HS-5 (cell line): ENCODE measurements at places on chromosomes 4 and X.

GRCh38 chrX:47749185-47749967 lies 87.3 kb upstream of the ZNF81 start:
- no peak for DNase-seq

GRCh38 chr4:14867847-14868246 lies 134.4 kb upstream of the CPEB2 start:
- no peak for DNase-seq

- DNase-seq = no peak
These were observed 38.5 kb upstream of the HERC5 start for GRCh38 chr4:88418411-88418810.

DNA sequence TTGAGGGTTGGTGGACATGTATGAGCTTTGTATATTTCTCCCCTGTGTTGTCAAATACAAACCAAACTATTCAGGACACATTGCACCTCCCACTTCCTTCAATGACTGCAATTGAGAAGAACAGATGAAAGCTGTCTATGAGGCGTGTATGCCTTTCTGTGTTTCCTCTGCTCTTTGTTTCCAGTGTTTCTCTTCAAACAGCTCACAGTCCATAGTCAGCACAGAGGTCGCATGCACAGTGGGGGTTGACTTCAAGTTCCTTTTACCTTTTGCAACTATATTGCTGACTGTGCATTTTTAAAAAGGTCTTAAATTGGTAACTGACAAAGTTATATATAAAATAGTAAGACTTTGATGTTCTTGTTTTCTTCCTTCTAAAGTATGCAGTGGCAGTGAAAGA lies 957.8 kb downstream of the C4orf33 start:
- DNase-seq = no peak

GRCh38 chr4:156764145-156764544 lies 207.5 kb downstream of the PDGFC start:
- DNase-seq = peak; percentile 37

- no peak for DNase-seq
These were observed 73.7 kb upstream of the ACSL1 start for GRCh38 chr4:184899261-184900134.

DNA sequence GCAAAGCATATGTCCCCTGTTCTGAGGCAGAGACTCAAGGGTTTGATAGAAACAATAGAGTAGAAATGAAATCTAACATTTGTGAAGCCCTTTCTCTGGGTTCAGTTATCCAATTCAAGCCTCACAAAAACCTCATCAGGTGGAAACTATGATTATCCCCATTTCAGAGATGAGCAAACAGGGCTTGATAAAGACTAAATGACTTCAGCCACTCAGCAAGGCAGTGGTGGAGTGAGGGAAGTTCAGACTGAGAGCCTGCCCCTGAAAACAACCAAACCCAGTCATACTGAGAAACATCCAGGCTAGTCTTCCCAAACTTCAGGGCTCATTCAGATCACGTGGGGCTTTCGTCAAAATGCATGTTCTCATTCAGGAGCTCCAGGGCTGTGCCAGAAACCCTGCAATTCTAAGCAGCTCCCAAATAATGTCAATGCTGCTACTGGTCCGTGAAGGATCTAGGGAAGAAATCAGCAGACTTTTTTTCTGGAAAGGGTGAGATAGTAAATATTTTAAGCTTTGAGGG lies 109.6 kb upstream of the KIT start:
- no peak for DNase-seq

DNA sequence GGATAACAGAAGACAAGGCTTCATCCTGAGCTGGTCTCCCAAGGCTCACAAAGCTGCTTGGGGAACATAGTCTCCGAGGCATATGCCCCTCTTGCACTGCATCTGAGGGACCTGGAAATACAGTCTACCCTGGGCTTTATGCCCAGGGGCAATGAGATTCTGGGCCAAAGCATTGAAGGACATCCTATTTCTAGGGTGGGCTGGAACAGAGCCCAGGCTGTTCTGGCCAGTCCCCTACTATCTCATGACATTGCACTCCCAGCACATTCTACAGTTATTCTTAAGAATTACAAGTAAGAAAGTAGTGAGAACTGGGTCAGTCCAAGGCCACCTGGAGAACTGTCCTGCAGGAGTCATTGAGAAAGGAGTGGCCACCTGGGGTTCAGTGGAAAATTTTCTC lies 107.6 kb downstream of the USP46 start:
- DNase-seq = no peak

DNA sequence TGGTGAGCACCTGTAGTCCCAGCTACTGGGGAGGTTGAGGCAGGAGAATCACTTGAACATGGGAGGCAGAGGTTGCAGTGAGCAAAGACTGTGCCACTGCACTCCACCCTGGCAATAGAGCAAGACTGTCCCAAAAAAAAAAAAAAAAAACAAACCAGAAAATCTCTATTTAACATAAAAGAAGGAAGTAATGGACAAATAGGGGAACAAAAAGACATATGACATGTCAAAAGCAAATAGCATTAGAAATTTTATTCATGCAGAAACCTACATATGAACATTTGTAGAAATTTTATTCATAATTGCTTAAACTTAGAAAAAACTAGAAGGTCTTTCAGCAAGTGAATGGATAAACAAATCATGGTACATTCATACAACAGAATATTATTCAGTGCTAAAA lies 97.1 kb upstream of the SH3RF1 start:
- no peak for DNase-seq

GRCh38 chr4:93086356-93086755 lies 742.2 kb upstream of the ATOH1 start:
- DNase-seq = no peak

DNA sequence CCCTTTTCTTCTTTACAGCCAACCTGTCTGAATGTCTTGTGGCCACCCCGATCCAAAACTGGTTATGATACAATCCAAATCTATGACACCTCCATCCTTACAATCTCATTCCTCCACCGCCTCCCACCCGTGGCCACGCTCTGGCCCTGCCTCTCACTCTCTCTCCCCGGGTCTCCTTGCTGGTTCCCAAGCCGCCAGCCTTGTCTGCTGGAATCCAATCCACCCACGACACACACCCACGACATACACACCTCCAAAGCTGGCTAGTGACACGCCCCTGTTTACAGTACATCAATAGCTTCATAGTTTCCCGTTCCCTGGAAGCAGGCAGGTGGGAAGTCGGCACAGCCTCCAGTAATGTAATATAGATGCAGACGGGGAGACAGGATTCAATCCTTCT lies 99.0 kb downstream of the WFS1 start:
- DNase-seq = no peak

- no peak for DNase-seq
These were observed 569 bp downstream of the RPS3A start for GRCh38 chr4:151099976-151100417.

DNA sequence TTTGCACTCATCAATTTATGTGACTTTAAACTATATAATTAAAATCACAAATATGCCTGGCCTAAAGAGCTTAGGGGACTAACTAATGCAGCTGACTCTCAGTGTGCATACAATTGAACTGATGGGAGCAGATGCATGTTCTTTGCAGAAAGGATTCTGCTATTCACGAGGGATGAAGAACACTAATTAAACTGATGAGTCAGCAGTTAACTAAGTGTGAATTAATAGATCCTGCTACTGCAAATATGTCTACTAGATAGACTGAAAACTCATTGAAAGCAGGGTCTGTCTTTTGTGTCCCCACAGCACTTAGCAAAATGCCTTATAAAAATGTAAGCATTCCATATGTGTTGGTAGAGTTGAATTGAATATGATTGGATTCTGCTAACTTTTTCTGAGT lies 104.0 kb downstream of the SRPX start:
- no peak for DNase-seq

GRCh38 chrX:153924149-153924861 lies 1.8 kb downstream of the ARHGAP4 start:
- no peak for DNase-seq

DNA sequence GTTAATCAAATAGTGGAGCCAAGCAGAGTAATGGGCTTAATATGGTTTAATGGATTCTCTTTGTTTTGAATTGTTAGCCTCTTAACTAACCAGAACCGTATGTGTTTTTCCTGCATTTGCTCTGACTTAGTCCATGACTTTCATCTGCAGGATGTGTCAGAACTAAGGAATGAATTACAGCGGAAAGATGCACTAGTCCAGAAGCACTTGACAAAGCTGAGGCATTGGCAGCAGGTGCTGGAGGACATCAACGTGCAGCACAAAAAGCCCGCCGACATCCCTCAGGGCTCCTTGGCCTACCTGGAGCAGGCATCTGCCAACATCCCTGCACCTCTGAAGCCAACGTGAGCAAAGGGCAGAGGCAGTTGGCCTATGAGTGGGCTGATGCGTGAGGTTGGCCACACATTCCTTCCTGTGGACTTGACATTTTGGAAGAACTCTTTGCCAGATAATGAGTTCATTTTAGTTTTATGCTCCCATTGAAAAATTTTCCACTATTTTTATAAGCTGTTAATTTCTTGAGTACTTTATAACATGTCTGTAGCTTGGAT lies 9.1 kb downstream of the MED28 start:
- DNase-seq = no peak

GRCh38 chr4:110364911-110365520 lies 110.9 kb upstream of the ENPEP start:
- no peak for DNase-seq

- no peak for DNase-seq
These were observed 215.1 kb upstream of the HDX start for GRCh38 chrX:84717343-84717742.

GRCh38 chr4:1056671-1057402 lies 45.4 kb downstream of the FGFRL1 start:
- no peak for DNase-seq

- DNase-seq = no peak
These were observed 303.7 kb downstream of the CAMK2D start for GRCh38 chr4:113457886-113458285.
